ENCODE measurements at places on chromosomes 2 and 18.

DNA sequence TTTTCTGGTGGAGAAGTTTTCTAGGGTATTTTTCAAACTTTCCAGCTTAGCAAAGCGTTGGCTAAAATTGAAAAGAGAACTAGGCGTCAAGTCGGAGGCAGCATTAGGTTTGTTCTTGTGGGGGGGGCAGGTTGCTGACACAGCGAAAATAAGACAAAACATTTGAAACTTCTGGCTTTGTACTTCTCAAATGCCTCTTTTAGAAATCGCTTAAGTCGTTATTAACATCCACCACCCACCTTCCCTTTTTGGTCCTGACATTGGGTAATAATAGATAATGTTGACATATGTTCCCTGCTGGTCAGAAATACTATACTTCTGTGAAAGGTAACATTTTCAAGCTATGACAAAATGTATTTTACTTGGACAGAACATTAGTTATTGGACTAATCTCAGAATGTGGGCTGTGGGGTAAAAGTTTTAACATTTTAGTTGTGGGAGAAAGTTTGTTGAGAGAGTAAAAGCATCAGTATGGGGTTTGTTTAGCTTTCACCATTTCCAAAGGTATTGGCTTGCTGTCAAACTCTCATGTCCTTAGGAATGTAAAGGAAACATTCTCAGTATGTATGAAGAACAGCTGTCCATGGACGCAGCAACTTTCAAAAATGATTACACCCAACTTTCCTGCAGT, 88.1 kb upstream of the ZEB2 start:
- H3K4me1 ChIP-seq = no peaks in the 10 kb centered on the region
- H3K4me3 ChIP-seq = no peak overlapping the region
- H3K27ac ChIP-seq = no peak overlapping the region
- DNase-seq = peak; percentile 63
- H3K36me3 ChIP-seq = no peaks in the 10 kb centered on the region
- no peaks in the 10 kb centered on the region for H3K27me3 ChIP-seq

GRCh38 chr2:45649462-45649857, 2.0 kb upstream of the PRKCE start:
- peaks cover 5% of the 10 kb centered on the region for H3K4me1 ChIP-seq
- no peak for DNase-seq
- H3K27ac ChIP-seq = peak overlapping the region; percentile 65
- no peaks in the 10 kb centered on the region for H3K27me3 ChIP-seq

DNA sequence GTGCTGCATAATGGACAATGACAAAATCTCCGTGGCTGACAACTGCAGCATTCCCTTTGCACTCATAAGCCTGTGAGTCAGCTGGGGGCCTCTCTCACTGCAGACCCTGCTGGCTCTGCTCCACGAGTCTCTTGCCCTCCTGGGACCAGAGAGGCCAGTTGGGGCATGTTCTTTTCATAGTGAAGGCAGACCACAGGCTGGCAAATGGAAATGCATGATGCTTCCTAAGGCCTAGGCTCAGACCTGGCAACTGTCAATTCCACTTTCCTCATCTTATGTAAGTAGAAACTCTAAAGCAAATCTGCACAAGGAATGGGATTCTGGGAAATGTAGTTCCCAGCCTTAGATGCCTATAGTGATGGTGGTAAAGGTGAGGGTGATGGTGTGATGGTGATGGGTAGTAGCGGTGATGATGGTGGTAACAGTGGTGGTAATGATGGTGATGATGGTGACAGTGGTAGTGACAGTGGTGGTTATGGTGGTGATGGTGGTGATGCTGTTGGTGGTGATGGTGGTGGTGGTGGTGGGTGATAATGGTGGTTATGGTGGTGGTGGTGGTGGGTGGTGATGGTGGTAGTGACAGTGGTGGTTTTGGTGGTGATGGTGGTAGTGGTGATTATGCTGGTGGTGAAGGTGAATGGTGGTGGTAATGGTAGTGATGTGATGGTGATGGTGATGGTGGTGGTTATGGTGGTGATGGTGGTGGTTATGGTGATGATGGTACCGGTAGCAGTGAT, 185.8 kb upstream of the ARL4C start:
- no peaks in the 10 kb centered on the region for H3K27me3 ChIP-seq
- DNase-seq = peak; percentile 70
- H3K4me1 ChIP-seq = peaks cover 34% of the 10 kb centered on the region
- H3K4me3 ChIP-seq = no peak overlapping the region

- H3K4me3 ChIP-seq = no peak overlapping the region
- no peak overlapping the region for H3K27ac ChIP-seq
- H3K4me1 ChIP-seq = peaks cover 16% of the 10 kb centered on the region
- peaks cover 5% of the 10 kb centered on the region for H3K27me3 ChIP-seq
- no peaks in the 10 kb centered on the region for H3K36me3 ChIP-seq
Observed at GRCh38 chr18:12258719-12259705, 4.9 kb downstream of the CIDEA start.

DNA sequence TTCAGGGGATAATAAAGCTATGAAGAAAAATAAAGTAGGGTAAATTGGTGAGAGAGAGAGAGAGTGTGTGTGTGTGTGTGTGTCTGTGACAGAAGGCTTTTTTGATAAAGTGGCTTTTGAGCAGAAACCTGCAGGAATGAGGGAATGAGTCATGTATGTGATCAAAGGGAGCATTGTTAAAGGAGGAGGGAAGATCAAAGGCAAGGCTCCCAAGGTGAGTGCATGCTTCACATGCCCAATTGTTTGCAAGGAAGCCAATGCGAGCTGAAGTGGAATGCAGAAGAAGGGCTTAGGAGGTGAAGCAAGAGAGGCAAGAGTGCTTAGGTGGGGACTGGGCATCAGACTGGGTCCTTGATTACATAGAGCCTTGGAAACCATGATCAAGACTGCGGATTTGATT, 96.8 kb downstream of the DNAH6 start:
- H3K4me3 ChIP-seq = no peak overlapping the region
- H3K27me3 ChIP-seq = no peaks in the 10 kb centered on the region
- DNase-seq = no peak
- H3K36me3 ChIP-seq = no peaks in the 10 kb centered on the region

GRCh38 chr2:12612671-12613070, 104.1 kb upstream of the TRIB2 start:
- H3K27me3 ChIP-seq = no peaks in the 10 kb centered on the region
- no peak overlapping the region for H3K4me3 ChIP-seq
- no peak overlapping the region for H3K27ac ChIP-seq
- no peaks in the 10 kb centered on the region for H3K36me3 ChIP-seq
- no peaks in the 10 kb centered on the region for H3K4me1 ChIP-seq
- no peak for DNase-seq

DNA sequence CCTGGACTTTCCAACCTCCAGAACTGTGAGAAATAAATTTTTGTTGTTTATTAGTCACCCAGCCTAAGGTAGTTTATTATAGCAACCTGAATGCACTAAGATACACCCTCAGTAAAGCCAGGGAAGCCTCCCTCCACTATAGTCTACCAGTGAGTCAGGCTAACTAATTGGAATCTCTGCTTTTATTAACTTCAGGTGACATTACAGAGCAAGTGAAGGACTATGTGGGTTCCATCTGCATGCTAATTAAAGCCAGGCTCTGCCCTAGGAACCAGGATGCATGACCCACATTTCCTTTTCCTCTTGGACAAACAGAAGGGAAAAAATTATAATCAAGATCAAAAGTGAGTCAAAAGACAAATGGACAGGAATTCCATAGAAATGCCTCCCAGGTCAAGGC, 56.1 kb downstream of the ZC3H8 start:
- H3K36me3 ChIP-seq = no peaks in the 10 kb centered on the region
- H3K4me3 ChIP-seq = no peak overlapping the region
- no peak overlapping the region for H3K27ac ChIP-seq
- H3K27me3 ChIP-seq = no peaks in the 10 kb centered on the region
- DNase-seq = no peak
- no peaks in the 10 kb centered on the region for H3K4me1 ChIP-seq

DNA sequence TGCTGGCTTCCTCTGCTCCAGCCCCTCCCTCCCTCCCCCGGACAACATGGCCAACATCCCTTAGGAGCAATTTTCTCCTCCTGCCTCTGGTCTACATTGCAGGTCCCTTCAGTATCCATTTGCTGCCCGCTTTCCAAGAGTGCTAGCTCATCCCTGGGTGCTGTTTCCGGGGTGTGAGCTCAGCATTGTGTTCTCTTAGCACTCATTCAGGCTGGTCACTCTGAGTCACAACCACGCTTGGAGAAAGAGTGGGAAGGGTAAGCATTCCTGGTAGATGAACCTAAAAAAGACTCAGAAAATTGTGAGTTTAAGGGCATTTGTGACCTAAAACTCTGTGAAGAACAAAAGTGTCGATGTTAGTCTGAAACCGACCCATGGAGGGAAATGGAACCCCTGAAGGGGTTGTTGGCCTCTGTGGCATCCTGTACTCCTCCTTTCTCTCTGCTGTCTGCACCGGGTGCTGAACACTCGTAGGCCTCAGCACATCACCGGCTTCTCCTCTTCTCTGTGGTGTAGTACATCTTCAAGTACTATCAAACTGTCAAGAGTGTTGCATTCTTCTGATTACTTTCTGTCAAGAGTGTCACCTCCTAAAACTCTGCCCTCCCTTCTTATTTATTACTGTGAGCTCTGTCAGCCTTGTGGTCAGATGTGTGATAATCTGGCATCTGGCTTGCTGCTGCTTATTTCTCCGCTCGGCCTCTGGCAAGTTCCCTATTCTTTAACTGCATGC, 73.0 kb downstream of the CTNNA2 start:
- H3K27ac ChIP-seq = no peak overlapping the region
- no peaks in the 10 kb centered on the region for H3K36me3 ChIP-seq
- no peak overlapping the region for H3K4me3 ChIP-seq
- DNase-seq = peak; percentile 92

DNA sequence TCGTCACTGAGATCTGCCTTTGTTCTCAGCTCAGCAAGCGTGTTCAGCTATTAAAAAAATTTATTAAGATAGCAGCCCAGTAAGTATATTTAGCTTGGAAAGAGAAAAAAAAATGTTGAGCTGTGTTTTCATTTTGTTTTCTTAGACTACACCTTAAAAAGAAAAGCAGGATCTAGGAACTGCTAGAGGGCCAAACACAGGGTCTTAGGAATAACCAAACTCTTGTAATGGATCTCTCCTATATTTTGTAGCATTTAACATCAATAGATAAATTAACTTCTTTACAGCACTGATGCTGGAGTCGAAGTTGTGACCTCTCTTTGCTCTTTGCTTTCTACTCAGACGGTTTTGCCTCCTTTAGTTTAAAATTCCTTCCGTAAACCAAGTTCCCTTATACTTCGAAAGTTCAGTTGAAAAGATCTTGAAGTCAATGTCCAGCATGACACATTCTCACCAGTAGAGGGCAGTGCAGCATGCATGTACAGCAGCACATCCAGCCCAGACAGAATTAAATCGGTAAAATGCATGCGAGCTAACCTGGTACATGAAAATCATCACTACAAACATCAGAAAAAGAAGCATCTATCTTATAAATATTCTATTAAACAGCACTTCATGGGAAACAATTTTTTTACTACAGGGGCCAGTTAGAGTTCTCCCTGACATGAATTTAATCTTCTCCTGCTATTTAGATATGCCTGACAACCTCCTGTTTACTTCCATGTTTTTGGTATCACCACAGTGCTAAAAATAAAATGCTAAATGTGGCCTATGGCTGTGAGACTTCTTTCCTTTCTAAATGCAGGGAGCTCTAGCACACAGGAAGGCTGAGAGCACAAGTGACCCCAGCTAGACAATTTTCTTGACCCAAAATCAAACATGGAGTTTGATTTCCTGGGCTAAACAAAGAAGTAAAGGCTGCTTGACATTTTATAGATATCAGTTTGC, 48.2 kb upstream of the MAP3K20 start:
- no peak overlapping the region for H3K4me3 ChIP-seq
- H3K4me1 ChIP-seq = peaks cover 5% of the 10 kb centered on the region
- DNase-seq = peak; percentile 77
- no peak overlapping the region for H3K27ac ChIP-seq

DNA sequence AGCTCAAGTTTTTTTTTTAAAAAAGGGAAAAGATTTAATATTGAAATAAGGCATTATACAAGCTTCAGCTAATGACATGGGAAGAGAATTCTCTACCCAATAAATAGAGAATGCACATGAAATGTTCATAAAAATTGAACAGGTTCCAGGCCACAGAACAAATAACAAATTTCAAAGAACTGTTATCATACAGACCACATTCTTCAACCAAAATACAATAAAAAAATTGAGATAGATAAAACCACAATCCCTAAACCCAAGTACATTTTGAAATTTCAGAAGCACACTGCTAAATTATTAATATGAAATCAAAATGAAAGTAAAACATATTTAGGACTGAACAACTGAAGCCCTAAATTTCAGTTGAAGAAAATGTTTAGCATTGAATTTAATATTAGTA, 89.6 kb downstream of the BCL2 start:
- no peak overlapping the region for H3K4me3 ChIP-seq
- no peak overlapping the region for H3K27ac ChIP-seq
- no peaks in the 10 kb centered on the region for H3K4me1 ChIP-seq
- H3K27me3 ChIP-seq = no peaks in the 10 kb centered on the region

DNA sequence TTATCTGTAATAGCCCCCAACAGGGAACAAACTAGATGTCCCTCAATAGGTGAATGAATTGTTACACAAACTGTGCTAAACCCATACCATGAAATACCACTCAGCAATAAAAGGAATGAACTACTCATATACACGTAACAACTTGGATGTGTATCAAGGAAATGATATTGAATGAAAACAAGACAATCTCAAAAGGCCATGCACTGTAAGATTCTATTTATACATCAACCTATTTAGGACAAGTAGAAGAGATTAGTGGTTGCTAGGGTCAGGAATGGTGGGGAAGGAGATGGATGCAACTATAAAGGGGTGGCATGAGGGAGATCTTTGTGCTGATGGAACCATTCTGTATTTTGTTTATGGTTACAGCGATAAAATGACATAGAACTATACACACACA, 47.1 kb downstream of the KANSL3 start:
- no peak for DNase-seq
- H3K36me3 ChIP-seq = peaks cover 11% of the 10 kb centered on the region
- H3K27me3 ChIP-seq = no peaks in the 10 kb centered on the region
- H3K27ac ChIP-seq = no peak overlapping the region

- DNase-seq = no peak
- no peaks in the 10 kb centered on the region for H3K36me3 ChIP-seq
- no peak overlapping the region for H3K27ac ChIP-seq
- no peaks in the 10 kb centered on the region for H3K27me3 ChIP-seq
- H3K4me1 ChIP-seq = no peaks in the 10 kb centered on the region
- no peak overlapping the region for H3K4me3 ChIP-seq
Observed at GRCh38 chr18:7635948-7636347, 68.8 kb downstream of the PTPRM start.

GRCh38 chr18:54608028-54608642, 17.1 kb downstream of the DYNAP start:
- H3K4me3 ChIP-seq = no peak overlapping the region
- H3K27ac ChIP-seq = no peak overlapping the region
- no peaks in the 10 kb centered on the region for H3K36me3 ChIP-seq

GRCh38 chr2:170917219-170917913, 11.7 kb upstream of the GORASP2 start:
- H3K4me3 ChIP-seq = no peak overlapping the region
- no peak for DNase-seq
- H3K27ac ChIP-seq = no peak overlapping the region
- H3K27me3 ChIP-seq = no peaks in the 10 kb centered on the region

GRCh38 chr2:236969767-236970655, 115.7 kb upstream of the COPS8 start:
- peaks cover 12% of the 10 kb centered on the region for H3K4me1 ChIP-seq
- H3K27ac ChIP-seq = no peak overlapping the region
- H3K27me3 ChIP-seq = peaks cover 5% of the 10 kb centered on the region
- DNase-seq = no peak
